AML-193 (cell line): ENCODE measurements at places on chromosomes 7 and 10.

DNA sequence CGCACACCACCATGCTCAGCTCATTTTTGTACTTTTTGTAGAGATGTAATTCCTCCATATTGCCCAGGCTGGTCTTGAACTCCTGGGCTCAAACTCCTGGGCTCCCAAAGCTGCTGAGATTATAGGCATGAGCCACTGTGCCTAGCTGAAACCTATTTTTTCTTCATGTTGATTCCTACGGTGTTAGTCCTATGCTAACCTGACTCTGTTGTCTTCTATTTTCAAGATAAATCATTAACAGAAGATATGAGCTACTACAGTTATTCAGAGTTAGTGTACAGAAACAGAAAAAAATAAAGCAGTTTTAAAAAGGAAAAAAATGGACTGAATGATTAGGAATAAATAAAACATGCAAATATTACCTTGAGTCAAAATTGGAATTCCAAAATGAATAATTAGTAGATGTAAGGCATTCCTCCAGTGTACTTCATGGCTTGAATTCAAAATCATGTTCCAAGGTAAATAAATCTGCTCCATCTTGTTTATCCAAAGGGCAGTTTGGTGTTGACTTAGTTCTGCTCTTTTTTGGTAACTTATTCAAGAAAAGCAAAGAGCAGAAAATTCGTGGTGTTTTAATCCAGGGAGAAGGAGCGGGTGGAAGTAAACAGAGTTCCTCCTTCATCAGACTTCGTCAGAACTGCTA, 185.8 kb downstream of the CACNB2 start:
- no peak for DNase-seq

- DNase-seq = no peak
These were observed 37.4 kb upstream of the EEPD1 start for GRCh38 chr7:36115448-36116321.

DNA sequence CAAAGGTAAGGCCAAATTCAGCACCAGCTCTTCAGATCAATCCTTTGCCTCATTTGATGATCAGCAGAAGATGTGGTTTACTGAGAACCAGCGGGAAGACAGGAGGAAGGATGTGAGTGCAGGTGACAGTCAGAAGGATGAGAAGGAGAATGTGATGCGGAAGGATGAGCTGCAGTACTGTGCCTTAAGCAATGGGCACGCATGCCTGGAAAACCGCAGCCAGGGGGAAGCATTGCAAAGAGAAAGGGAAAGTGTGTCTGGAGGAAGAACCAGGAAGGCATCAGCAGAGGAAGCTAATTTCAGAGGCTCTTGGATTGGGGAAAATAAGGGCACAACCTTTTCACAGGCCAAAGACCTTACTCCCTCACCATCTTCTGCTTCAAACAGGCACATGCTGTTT, 25.7 kb downstream of the C10orf71 start:
- DNase-seq = no peak

GRCh38 chr7:102321351-102322201, 34.7 kb downstream of the SPDYE6 start:
- no peak for DNase-seq

DNA sequence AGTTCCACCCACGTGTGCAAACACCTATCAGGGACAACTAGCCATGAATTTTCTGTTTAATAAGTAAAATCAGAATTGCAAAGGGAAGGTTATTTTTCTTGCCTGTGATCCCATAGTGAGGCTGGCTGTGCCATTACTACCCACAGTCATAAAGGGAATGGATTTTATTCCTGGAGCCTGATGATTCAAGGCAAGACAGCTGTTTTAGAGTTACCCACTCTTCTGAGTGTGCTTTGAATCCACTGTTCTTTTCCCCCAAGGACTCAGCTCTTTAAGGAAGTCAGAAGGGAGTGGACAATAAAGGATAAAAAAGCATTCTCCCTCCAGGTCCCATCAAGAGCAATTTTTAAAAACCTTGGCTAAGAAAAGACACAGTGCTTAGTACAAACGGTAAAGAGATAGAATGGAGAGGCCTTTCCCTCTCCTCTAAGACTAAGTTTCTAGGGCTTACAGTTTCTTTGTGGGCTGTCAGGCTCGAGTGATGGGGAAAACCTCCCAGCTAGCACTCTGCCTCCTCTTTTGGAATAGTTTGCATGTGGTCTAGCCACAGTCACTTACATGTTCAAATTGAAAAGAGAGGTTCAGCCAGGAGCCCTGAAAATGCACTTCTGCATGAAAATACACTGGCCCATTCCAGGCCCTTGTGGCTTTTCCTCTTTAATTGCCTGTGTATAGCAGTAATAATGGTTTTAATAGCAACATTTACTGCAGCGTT, 5.1 kb upstream of the LRRC4 start:
- DNase-seq = no peak

GRCh38 chr10:17779784-17780183, 27.8 kb downstream of the TMEM236 start:
- no peak for DNase-seq

GRCh38 chr7:47241112-47242065, 340.5 kb downstream of the TNS3 start:
- no peak for DNase-seq

DNA sequence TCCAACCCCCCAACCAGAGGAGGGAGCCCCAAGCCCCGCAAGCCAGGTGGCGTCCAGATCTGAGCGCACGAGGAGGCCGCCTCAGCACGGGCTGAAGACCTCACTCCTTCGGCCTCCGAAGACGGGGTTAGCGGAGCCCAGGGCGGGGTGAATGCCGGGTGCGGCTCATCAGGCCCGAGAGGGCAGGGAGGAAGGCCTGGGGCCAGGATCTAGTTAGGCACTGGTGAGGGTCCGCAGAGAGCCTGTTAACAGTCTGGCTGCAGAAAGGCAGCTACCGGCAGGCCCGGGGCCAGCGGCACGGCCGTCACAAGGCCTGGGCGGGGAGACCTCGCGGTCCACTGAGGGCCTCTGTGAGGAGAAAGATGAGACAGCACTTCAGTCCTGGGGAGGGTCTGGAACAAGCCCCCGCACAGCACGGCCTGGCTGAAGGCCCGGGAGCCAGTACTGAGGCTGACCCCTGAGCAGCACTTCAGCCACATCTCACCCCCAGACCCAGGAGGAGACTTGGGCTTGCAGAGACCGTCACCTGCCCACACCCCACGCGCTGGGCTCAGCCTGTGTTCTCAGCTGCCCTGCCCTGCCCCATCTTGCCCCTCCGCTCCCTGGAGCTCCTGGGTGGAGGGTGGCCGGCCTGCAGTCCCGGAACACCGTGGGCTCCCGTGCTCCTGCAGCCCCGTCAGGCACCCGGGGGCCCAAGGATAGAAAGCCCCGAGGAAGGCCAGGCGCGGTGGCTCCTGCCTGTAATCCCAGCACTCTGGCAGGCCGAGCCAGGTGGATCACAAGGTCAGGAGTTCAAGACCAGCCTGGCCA, 193.2 kb downstream of the ELFN1 start:
- DNase-seq = no peak

- no peak for DNase-seq
These were observed 1231.6 kb upstream of the CELF2 start for GRCh38 chr10:9786101-9786500.

DNA sequence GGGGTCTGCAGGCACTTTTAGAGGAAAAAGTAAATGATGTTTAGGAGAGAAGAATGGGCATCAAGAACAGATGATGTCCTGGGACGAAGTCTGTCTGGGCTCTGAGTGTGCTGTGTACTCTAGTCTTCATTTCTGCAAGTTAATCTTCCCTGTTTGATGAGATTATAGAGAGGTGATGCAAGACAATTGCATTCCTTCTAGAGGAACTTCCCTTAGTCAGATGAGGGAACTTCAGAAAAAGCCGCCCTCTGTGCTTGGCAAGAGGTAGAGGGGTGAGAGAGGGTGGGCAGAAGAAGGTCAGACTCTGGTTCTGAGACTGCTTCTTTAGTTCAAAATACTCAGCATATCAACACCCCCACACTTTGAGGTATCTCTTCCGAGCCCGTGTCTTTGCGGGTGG, 797.9 kb downstream of the LRMDA start:
- DNase-seq = no peak

- DNase-seq = no peak
These were observed 41.9 kb downstream of the PRSS2 start for GRCh38 chr7:142812437-142813215.

GRCh38 chr7:28708033-28708951, 249.8 kb downstream of the TRIL start:
- no peak for DNase-seq

GRCh38 chr7:113371416-113372043, 253.2 kb upstream of the SMIM30 start:
- no peak for DNase-seq

DNA sequence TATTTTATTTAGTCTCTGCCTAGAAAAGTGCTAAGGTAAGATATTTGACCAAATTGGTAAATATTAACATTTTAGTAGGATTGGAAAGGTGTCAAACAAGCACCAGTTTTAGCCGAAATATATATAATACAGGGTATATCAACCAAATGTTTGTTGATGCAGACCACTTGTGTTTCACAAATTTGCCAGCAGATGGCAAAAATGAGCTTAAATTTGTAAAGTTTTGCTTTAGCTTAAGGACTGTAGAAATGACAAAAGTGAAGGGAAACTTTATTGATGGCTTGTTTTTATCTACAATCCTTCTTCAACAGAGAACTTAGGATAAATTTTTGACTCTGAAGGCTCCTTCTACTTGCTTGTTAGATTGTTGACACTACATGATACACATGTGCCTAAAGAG, 4.8 kb upstream of the POLR1F start:
- peak; percentile 66 for DNase-seq
